Keratinocyte (primary cell): ENCODE measurements at places on chromosomes 1 and 21. TPM values are rescaled to one million over a fixed set of nuclear protein-coding genes. Genes with fewer than 3 reads are reported as not detected.

Gene ELAPOR1
- 0.21 to 0.36 TPM (median 0.24 TPM) in 3 replicates for polyA plus RNA-seq

Gene INPP5B
- polyA plus RNA-seq: 3.4 to 6.4 TPM (median 6.0 TPM) in 3 replicates

Gene SYCP1
- polyA plus RNA-seq: not detected in 3 replicates

Gene NPR1
- polyA plus RNA-seq: not detected in 3 replicates

Gene TCHH
- 0.07 to 0.25 TPM (median 0.14 TPM) in 3 replicates for polyA plus RNA-seq

Gene BMP8A
- polyA plus RNA-seq: not detected in 3 replicates

Gene RPE65
- polyA plus RNA-seq: not detected in 3 replicates

Gene LCE6A
- polyA plus RNA-seq: 0.32 to 1.2 TPM (median 0.60 TPM) in 3 replicates

Gene ERICH3
- polyA plus RNA-seq: not detected in 3 replicates

Gene S100A9
- polyA plus RNA-seq: 238 to 1,827 TPM (median 297 TPM) in 3 replicates

Gene UBL4B
- polyA plus RNA-seq: not detected in 3 replicates

Gene OR2AK2
- not detected in 3 replicates for polyA plus RNA-seq

Gene LCE1B
- polyA plus RNA-seq: 0.34 to 0.57 TPM (median 0.48 TPM) in 3 replicates

Gene AADACL4
- polyA plus RNA-seq: not detected in 3 replicates

Gene LCE2A
- 0.12 to 0.16 TPM in 2 of 3 replicates, not detected in the other for polyA plus RNA-seq

Gene TACSTD2
- polyA plus RNA-seq: 241 to 382 TPM (median 335 TPM) in 3 replicates

Gene CFHR3
- polyA plus RNA-seq: not detected in 3 replicates

Gene GPR153
- 7.2 to 14.2 TPM (median 11.0 TPM) in 3 replicates for polyA plus RNA-seq

Gene ST6GALNAC3
- polyA plus RNA-seq: 0.08 to 0.09 TPM in 2 of 3 replicates, not detected in the other

Gene DIO1
- not detected in 3 replicates for polyA plus RNA-seq

Gene TAL1
- not detected in 3 replicates for polyA plus RNA-seq

Gene CD101
- 0.86 to 2.2 TPM (median 1.8 TPM) in 3 replicates for polyA plus RNA-seq

Gene CD1C
- polyA plus RNA-seq: not detected in 3 replicates

Gene LCA5L
- polyA plus RNA-seq: 0.74 to 0.96 TPM (median 0.94 TPM) in 3 replicates

Gene PCSK9
- polyA plus RNA-seq: 56.0 to 86.2 TPM (median 61.7 TPM) in 3 replicates

Gene OR2L3
- not detected in 3 replicates for polyA plus RNA-seq

Gene MAP3K21
- 4.4 to 6.4 TPM (median 4.5 TPM) in 3 replicates for polyA plus RNA-seq

Gene C1orf141
- polyA plus RNA-seq: not detected in 3 replicates

Gene AZIN2
- polyA plus RNA-seq: 5.9 to 9.1 TPM (median 6.7 TPM) in 3 replicates

Gene FCRLA
- 2.0 to 3.4 TPM (median 3.0 TPM) in 3 replicates for polyA plus RNA-seq

Gene FABP3
- polyA plus RNA-seq: 0.29 to 0.59 TPM (median 0.58 TPM) in 3 replicates

Gene IQCC
- 1.2 to 2.3 TPM (median 1.5 TPM) in 3 replicates for polyA plus RNA-seq

Gene CELA3B
- polyA plus RNA-seq: not detected in 3 replicates

Gene CASQ1
- polyA plus RNA-seq: not detected in 3 replicates
